Muscle of back (tissue), 13 donors: ENCODE measurements at places on chromosomes 12 and 14.

GRCh38 chr12:76332606-76333005, 15.6 kb downstream of the BBS10 start:
- no peak for DNase-seq

- no peak for DNase-seq
Measured at GRCh38 chr14:89214221-89214965, 202.6 kb downstream of the FOXN3 start.

DNA sequence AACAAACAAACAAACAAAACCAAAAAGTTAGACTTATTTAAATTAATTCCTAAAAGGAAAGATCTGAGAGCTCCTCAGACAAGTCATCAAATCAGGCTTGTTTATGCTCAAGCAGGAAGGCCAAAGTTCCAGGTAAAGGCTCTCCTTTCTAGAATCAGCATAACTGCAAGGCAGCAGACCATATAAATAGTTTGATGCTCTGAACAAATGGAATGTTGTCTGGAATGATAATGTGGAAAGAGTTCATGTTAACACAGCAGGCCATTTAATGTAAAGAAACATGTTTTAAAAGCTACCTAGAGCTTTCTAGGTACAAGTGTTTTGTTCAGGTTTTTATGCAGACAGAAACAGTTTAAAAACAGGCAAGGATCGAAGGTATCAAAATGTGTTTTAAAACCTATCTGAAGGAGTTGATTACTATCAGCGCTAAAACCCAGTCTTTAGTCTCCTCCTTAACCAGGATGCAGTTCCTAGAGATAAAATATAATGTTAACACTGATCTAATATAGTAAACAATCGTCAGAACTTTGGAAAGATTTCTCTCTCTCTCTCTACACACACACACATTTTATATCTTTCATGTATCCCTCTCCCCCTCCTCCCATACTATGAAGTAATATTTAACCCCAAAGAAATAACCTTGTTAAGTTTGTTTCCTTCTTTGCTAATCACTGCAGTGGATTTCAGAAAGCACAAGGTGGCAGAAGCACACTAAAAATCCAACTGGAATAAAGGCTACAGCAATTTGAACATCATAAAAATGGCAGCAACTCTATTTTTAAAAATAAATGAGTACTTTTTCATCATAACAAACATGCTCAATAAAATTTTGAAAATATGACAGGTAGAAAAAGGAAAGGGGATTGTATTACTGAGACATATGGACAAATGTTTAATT, 135.5 kb downstream of the PAWR start:
- peak; percentile 52 for DNase-seq

DNA sequence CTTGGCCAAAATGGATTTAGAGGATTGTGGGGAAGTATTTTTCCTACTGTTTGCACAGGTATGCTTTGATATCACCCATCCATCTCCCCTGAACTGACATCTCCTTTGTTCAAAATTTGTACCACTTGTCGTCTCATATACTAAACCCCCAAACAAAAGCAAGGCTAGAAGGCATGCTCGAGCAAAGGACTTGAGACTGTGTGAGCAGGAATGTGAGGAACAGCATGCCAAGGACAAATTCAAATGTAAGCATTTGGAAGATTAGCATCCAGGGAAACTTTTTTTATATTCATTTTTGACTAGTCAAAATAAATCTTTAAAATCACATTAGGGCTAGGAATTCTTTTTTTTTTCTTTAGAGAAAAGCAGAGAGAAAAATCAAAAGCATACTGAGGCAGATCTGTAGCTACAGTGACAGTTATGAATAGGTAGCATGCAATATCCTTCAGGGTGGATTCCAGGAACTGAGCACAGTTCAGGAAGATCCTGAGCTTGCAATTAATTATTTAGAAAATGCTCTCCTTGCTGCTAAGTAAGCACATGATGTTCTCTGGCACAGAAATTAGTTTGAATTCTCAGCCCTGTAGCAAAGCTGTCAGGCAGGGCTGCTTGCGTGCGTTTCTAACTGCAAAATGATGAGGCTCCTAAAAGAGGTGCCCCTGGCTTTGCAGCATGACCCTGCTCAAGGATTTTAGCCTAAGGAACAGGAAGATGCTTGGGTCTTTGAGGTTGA, 327.7 kb downstream of the LRIG3 start:
- peak; percentile 25 for DNase-seq

DNA sequence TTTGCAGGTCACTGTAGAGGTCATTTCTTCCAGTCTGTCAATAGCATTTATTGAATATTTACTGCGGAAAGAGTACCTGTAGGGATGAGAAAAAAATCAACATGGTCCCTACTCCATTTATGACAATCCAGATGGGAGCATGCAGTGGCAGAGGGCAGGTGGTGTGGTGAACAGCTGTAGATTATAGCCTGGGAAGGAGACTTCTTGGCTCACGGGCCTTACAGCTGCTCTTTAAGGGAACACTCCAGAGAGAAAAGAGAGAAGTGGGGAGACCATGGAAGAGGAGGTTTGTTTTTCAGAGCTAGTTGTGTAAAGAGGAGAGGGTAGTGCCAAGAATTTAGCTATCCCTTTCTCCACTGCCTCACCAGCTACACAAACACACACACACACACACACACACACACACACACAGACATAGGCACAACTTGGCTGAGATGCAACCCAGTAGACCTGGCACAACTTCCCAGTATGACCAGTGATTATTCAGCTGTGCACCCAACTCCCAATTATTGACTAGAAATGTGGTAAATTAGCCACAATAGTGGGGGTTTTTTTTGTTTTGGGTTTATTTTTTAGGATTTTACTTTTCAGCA, 41.0 kb downstream of the GPHB5 start:
- peak; percentile 49 for DNase-seq

- DNase-seq: no peak
Measured at GRCh38 chr12:89461649-89462612, 62.7 kb downstream of the GALNT4 start.

DNA sequence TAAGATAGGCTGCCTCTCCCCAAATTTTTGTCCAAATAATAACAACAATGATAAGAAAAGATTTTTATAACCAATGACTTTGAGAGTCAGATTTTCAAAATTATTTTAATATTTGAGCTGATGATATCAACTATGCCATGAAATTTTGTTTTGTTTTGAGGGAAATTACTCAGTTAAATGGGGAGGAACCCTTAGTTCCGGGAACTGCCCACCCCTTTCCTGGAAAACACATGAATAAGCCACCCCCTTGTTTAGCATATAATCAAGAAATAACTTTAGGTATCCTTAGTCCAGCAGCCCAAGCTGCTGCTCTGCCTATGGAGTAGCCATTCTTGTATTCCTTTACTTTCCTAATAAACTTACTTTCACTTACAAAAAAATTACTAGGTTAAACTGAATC, 61.4 kb downstream of the HMGA2 start:
- no peak for DNase-seq

- DNase-seq: no peak
Measured at GRCh38 chr12:50197297-50197727, 30.1 kb upstream of the CERS5 start.

- no peak for DNase-seq
Measured at GRCh38 chr14:97543816-97544215, 746.6 kb downstream of the VRK1 start.

DNA sequence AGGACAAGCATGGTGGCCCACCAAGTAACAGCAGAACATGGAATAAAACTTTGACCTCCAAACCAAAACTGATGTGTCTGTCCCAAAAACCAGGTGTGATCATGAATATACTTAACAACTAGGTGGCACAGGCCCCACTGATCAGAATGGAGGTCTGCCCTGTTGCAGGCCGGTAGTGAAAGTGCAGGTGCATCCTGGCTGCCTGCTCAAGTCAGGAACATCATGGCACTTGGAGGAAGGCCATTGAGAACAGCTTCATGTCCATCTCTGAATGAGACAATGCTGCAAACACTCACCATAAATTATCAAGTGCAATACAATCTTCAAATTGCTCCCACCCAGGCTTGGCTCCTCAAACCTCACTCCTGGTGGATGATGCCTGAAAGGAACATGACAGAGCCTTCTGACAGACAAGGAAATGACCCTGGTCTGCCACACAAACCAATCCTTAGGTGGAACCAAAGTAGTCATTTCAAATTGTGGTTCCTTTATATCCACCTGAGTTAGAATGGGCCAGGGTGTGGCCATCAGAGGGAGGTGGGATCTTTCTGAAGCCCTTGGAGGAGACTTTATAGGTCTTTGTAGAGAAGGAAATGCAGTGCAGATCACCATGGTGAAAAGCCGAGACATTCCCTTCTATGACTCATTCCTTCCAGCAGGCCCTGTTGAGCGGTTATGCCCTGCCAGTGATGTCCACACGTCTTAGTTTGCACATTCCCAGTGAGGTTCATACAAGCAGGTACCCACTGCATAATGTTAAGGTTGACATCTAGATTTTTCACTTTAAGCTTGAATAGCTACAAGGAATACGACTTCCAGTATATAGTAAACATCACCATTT, 36.0 kb downstream of the EGLN3 start:
- no peak for DNase-seq

DNA sequence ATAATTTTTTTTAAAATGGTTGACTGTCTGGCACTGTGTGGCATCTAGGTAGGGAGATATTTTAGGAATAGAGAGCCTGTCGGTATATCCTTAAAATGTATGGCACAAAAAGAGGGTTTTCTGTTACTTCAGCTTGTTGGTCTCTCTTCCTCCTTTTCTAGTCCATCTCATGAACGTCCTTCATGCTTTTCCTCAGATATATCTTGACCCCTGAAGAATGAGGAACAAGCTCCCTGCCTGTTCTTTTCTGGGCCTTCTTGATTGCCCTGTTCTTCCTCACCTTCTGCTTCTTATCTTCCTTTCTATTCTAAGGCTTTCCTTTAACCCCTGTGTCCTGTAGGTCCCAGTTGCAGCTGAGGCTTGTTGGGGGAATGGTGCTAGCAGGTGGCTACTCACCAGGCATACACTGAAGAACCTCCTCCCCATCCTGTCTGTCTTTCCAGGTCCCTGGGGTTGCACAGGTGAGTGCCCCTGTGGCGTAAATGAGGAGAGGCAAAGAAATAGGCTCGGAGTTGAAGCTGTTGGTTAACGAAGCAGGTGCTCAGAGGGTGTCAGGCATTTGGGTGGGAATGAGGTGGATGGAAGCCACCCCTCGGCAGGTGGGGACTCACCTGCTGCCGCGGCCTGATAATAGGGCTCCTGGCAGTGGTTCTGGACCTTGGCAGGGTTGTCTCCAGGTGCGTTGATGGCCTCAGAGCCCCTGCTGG, 7.2 kb upstream of the C1R start:
- DNase-seq: no peak

- DNase-seq: no peak
Measured at GRCh38 chr12:3032770-3033538, 44.2 kb upstream of the TSPAN9 start.

GRCh38 chr12:27034607-27035293, 12.4 kb downstream of the MED21 start:
- DNase-seq: peak; percentile 33

GRCh38 chr12:93852173-93852591, 175.0 kb downstream of the CRADD start:
- DNase-seq: no peak

GRCh38 chr12:56220611-56221231, 1.0 kb downstream of the RNF41 start:
- no peak for DNase-seq

GRCh38 chr12:76746516-76746915, 17.4 kb upstream of the ZDHHC17 start:
- DNase-seq: no peak

DNA sequence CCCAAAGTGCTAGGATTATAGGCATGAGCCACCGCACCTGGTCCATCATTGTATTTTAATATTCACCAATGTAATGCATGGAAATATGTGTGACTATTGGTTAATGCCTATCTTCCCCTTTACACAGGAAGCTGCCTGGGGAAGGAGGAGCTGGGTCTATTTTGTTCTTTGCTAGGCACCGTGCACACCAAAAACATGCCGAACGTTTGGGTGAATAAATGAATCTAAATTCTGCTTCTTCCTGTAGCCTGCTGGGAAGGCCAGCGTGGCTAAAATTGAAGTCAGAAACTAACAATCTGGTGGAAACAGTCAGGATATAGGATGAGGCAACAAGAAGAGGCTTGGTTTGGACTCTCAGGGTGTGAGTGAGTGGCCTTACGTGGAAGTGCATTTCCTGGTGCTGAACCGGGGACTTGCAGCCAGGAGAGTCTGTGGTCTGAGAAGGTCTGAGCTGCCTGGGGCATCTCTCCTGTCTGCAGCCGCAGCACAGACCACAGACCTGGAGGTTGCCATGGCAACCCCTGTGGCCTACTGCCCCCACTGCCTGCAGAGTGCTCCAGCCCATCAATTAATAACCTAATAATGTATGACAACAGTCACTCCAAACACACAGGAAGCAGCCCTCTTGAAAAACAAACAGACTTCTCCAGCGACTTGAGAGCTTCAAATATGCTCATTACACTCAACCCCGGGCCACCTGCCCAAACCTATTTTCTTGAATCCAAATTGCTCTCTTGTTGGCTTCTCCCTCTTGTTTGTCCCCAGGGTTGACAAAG, 5.5 kb upstream of the GPR68 start:
- no peak for DNase-seq

GRCh38 chr12:53231921-53232645, at the start of gene RARG:
RARG (minus strand) TSS chr12:53232209; CDS start chr12:53227545, 4,664 bp downstream.
- DNase-seq: peak; percentile 76

- no peak for DNase-seq
Measured at GRCh38 chr14:105885561-105886320, 359.4 kb downstream of the TMEM121 start.

- DNase-seq: no peak
Measured at GRCh38 chr14:62031504-62031903, 269.3 kb downstream of the SNAPC1 start.

DNA sequence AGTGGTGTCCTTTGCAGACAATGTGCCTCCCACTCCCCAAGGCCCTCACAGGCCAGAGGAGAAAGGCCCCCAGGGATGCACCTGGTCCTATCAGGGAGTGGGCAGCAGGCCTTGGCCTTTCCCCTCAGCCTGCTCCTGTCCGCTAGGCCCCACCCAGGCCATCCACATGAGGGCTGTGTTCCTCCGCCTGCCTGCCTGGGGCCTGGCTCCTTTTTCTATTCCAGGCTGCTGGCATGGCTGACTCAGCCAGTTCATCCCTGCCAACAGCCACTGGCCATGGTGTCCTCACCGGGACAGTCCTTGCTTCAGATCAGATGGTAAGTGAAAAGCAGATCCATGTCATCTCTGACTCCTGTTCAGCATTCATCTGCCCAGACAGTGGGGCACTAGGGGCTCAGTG, 13.4 kb downstream of the ISM2 start:
- DNase-seq: no peak

DNA sequence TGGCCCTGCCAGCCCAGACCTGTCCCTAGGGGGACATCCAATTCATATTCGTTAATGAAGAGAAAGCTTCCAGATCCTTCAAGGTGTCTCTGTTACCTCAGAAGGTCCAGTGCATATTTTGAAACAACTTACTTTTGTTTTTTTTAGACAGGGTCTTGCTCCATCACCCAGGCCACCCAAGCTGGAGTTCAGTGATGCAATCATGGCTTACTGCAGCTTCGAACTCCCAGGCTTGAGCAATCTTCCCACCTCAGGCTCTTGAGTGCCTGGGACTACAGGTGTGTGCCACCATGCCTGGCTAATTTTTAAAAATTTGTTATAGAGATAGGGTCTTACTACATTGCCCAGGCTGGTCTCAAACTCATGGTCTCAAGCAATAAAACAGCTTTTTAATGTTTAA, 48.4 kb downstream of the B4GALNT3 start:
- DNase-seq: no peak

- no peak for DNase-seq
Measured at GRCh38 chr12:8453021-8453513, 2.7 kb upstream of the CLEC6A start.
